ENCODE measurements at places on chromosomes 2 and 18.
A peak's percentile ranks its signal among the peaks of the same experiment; 100 is the strongest.

- DNase-seq, result peak; percentile 11
These were observed 263.6 kb downstream of the RNF144A start for GRCh38 chr2:7180638-7181370.

DNA sequence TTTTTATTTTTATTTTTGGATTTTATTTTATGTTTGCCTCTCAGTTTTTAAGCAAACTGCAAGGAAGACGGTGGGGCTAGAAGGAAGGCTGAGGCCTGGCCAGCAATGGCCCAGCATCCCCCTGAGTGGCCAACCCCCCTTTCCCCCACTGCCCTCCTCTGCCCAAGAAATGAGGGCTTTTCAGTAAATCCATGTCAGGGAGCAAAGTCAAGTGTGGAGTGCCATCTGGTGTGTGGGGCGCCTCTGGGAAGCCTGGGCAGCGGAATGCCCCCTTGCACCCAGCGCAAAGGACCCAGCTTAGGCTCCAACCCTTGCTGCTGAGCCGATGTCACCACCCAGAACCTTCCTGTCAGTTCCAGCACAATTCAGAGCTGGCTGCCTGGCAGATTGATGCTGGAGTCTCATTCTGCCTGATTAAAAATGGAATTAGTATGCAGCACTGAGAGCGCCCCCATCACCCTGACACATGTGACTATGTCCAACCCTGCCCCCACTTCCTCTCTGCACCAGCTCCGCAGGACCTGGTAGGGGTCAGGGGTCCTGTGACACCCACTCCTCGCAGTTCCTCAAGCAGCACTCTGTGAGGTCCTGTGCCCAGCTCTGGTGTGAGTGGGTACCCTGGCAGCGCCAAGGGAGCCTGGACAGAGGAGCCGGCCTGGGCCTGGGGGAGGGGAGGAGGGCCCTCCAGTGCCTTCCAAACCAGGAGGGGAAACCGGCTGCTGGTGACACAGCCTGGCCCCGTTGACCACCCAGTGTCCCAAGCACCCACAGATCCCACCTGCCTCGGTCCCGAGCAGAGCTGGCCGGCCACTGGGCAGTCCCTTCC lies 9.2 kb upstream of the ALPP start:
- no peak for DNase-seq

DNA sequence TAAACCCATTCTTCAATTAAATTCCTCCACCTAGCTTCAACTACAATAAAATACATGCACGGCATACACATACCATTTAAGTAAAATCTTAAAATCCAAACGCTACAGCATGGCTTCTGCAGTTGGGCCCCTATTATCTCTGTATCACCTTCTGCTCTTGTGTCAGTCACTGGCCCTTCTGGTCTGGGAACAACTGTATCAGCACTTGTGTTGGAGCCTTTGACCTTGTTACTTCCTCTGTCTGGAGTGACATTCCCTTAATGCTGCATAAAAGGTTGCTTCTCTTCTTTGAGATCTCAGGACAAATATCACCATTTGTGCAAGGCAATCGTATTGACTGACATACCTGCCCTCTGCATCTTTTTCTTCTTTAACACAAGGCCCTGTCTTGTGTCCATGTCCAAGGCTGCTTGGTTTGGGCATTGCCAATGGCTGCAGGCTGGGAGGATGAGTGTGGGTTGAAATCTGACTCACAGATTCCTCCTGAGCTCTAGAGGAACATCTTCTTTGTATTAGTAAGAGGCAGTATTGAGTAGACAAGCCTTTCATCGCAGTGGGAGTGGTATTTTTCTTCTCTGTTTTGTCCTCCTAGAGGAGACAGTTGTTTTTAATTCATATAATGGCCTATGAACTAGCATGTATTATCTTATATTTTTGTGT lies 267.8 kb upstream of the TRIB2 start:
- no peak for DNase-seq

- no peak for DNase-seq
These were observed 203.0 kb downstream of the PARD3B start for GRCh38 chr2:204748286-204748685.

DNA sequence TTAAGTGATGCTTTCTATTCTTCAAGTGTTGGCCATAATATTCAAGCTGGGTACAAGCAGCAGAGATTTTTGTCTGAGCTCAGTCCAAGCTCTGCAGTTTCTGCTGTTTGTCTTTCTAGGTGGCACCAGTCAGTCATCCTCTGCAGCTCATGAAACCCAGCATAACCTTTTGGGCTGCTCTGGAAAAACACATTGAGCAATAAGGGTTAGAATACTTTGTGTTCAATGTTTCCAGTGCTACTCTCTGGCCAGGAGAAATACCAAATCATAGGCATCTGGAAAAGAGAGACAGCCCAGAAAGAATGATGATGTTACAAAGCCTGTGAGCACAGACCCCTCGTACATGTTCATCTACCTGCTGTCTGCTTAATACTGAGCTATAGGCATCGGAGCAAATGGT lies 19.5 kb upstream of the WIPF1 start:
- DNase-seq, result no peak

DNA sequence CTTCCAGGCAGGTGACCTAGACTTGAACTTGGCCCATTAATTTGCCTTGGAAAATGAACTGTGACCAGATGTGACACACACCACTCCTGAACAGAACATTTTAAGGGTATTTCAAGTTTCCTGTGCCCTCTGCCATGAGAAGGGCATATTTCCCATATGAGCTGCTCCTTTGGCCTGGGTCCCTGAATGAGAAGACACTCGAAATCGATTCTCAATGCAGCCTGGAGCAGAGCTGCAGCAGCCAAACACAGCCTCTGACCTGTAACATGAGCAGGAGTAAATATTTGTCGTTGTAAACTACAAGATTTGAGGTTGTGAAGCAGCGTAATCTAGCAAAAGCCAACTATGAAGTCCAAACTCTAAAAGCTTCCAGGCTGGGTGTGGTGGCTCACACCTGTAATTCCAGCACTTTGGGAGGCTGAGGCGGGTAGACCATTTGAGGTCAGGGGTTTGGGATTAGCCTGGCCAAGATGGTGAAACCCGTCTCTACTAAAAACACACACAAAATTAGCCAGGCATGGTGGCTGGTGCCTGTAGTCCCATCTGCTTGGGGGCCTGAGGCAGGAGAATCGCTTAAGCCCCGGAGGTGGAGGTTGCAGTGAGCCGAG lies 30.1 kb upstream of the SOS1 start:
- DNase-seq, result no peak
